NCI-H446 (cell line): ENCODE measurements at places on chromosomes 4 and X.

GRCh38 chr4:173237152-173237551 lies 68.5 kb downstream of the GALNT7 start:
- DNase-seq = no peak

GRCh38 chrX:154049209-154050112 lies 29.8 kb upstream of the IRAK1 start:
- no peak for DNase-seq

GRCh38 chrX:104522386-104522785 lies 43.6 kb upstream of the IL1RAPL2 start:
- DNase-seq = no peak

GRCh38 chrX:126376465-126376864 lies 176.1 kb downstream of the DCAF12L1 start:
- DNase-seq = no peak

- no peak for DNase-seq
Measured at GRCh38 chr4:52984462-52984881, 122.4 kb downstream of the RASL11B start.

DNA sequence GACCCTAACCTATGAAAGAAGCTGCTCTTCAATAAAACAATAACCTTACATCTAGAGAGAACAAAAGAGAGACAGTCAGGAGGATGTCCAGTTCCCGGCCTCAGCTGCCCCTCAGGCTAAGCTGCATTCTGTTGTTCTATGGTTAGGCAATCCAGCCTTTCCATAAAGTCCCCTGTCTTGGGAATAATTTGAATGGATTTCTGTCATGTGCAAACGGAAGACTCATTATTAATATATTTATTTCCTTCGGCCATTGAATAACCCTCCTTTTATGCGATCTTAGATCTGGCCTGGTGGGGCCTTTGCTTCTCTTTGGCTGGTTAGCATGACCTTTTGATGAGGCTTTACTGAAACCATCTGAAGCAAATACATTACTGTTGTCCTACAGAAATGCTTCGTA lies 80.1 kb downstream of the ANKRD50 start:
- no peak for DNase-seq

- no peak for DNase-seq
Measured at GRCh38 chr4:119604266-119604665, 24.3 kb downstream of the PDE5A start.

- no peak for DNase-seq
Measured at GRCh38 chrX:116667346-116668134, 204.8 kb upstream of the CT83 start.
